ENCODE measurements at places on chromosomes 16 and 17. TPM values are rescaled to one million over a fixed set of nuclear protein-coding genes. Genes with fewer than 3 reads are reported as not detected.

DNA sequence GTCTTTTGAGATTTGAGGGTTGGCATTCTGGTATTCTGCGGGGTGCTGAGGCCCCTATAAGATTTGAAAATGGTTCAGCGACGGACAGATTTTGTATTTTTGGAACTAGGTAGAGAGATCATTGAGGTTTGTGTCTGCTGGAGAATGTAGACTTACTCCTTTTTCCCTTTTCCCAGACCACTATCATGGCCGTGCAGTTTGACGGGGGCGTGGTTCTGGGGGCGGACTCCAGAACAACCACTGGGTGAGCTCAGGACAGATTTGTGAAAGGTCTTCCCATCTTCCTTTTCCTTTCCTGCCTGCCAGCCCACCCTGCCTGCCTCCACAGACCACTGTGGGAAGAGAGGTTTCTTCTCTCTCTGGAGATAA is 572 bp downstream of the PSMB6 start:
- H3K27ac ChIP-seq = peak overlapping the region; percentile 57
- H3K4me3 ChIP-seq = peak overlapping the region; percentile 73
- no peaks in the 10 kb centered on the region for H3K27me3 ChIP-seq
- H3K36me3 ChIP-seq = no peaks in the 10 kb centered on the region
- DNase-seq = no peak

GRCh38 chr16:2819179-2819938 is 2.3 kb downstream of the PRSS21 start:
- H3K27me3 ChIP-seq = peaks cover 42% of the 10 kb centered on the region
- no peak overlapping the region for H3K27ac ChIP-seq

DNA sequence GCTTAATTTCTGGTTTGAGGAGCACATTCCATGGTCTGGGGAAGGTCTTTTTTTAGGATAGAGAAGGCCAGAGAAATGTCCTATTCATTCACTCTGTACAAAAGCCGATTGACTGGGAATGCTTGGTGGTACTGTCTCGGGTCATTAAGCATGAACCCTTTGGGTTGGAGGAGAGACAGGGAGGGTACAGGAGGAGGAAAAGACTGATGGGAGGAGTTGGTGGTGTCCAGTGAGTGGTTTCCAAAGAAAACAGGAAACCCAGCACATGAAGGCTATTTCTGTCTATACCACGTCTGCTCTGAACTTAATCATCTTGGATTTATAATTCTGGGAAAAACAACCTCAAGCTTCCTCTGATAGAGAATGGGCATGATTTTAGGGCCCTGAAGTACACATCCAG is 111.9 kb downstream of the XYLT1 start:
- no peak for DNase-seq
- H3K36me3 ChIP-seq = no peaks in the 10 kb centered on the region
- H3K27me3 ChIP-seq = no peaks in the 10 kb centered on the region
- peaks cover 4% of the 10 kb centered on the region for H3K4me1 ChIP-seq
- H3K4me3 ChIP-seq = no peak overlapping the region

GRCh38 chr17:16932611-16933010 is 39.3 kb downstream of the TNFRSF13B start:
- H3K4me3 ChIP-seq = no peak overlapping the region
- H3K4me1 ChIP-seq = no peaks in the 10 kb centered on the region
- no peaks in the 10 kb centered on the region for H3K36me3 ChIP-seq

GRCh38 chr17:14323522-14323981 is 22.7 kb downstream of the HS3ST3B1 start:
- H3K36me3 ChIP-seq = no peaks in the 10 kb centered on the region
- H3K27me3 ChIP-seq = no peaks in the 10 kb centered on the region
- H3K27ac ChIP-seq = no peak overlapping the region
- DNase-seq = no peak
- H3K4me1 ChIP-seq = peaks cover 5% of the 10 kb centered on the region
- H3K4me3 ChIP-seq = no peak overlapping the region

- H3K27ac ChIP-seq = no peak overlapping the region
- H3K36me3 ChIP-seq = no peaks in the 10 kb centered on the region
- H3K4me1 ChIP-seq = no peaks in the 10 kb centered on the region
- no peak for DNase-seq
- H3K4me3 ChIP-seq = no peak overlapping the region
Observed at GRCh38 chr16:47731252-47731651, 270.1 kb downstream of the PHKB start.

GRCh38 chr17:68777856-68778694 is 176.9 kb upstream of the FAM20A start:
- H3K27ac ChIP-seq = peak overlapping the region; percentile 67
- H3K27me3 ChIP-seq = no peaks in the 10 kb centered on the region
- no peak overlapping the region for H3K4me3 ChIP-seq
- DNase-seq = no peak

- peak; percentile 48 for DNase-seq
- H3K27ac ChIP-seq = peak overlapping the region; percentile 3
- peaks cover 46% of the 10 kb centered on the region for H3K4me1 ChIP-seq
- no peaks in the 10 kb centered on the region for H3K36me3 ChIP-seq
- no peak overlapping the region for H3K4me3 ChIP-seq
- H3K27me3 ChIP-seq = no peaks in the 10 kb centered on the region
Observed at GRCh38 chr17:82003411-82004381, 19.0 kb downstream of the CENPX start.

DNA sequence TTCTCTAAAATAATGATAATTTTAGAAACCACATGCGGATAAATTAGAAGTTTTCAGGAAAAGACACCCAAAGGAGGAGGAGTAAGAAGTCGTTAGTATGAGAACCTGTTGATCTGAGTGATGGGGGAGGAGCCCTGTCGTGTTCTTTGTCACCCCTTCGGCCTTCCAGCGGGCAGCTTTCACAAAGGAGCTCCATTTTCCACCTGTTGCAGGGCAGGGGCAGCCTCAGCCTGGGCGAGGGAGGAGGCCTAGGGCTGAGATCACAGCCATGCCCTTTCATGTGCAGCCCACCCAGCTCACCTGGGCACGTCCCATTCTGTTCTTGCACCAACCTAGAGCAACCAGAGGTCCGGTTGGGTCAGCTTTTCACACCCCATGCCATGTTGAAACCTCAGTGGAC is 5.3 kb downstream of the DUSP14 start:
- no peaks in the 10 kb centered on the region for H3K36me3 ChIP-seq
- H3K4me1 ChIP-seq = peaks cover 8% of the 10 kb centered on the region
- DNase-seq = no peak
- no peak overlapping the region for H3K27ac ChIP-seq
- H3K4me3 ChIP-seq = no peak overlapping the region

DNA sequence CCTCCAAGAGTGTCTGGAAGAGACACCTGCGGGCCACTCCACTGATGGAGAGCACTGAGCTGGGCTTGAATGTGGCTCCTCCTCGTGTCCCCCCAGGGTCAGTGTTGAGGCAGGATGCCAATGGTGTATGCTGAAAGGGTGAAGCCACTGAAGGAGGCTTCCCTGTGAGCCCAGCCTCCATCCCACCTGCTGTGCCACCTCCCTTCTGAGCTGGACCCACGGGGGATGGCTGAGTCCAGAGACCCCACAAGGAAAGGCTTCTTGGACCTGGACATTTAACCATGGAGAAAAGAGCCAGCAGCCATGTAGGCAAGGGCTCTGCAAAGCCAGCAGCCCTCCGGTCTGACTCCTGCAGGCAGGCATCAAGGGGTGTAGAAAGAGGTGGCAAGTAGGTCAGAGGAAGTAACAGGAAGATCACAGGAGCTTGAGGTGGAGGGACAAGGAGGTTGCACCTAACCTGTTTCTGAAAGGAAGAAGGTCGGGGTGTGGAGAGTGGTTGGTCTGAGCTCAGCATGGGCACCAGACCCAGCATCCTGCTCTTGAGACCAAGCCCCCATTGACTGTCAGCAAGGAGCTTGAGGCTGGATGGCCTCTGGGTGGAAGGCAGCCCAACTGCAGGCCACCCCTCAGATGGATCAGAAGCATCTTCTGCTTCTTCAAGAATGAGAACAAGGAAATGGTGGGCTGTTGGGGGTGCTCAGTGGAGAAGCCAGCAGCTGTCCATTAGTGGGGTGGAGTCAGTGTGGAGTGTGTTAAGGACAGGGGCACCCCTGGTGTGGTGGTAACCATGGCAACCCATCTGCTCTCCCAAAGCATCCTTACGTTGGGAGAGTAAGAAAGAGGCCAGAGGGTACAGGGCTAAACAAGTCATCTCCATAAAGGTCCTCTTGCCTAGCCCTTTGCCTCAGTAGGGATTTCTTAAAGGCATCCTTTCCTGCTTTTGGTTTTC is 80.7 kb downstream of the PLD6 start:
- peaks cover 92% of the 10 kb centered on the region for H3K4me1 ChIP-seq
- no peak overlapping the region for H3K4me3 ChIP-seq
- H3K36me3 ChIP-seq = peaks cover 35% of the 10 kb centered on the region
- no peaks in the 10 kb centered on the region for H3K27me3 ChIP-seq
- no peak for DNase-seq

- no peak overlapping the region for H3K4me3 ChIP-seq
- H3K27ac ChIP-seq = no peak overlapping the region
- no peaks in the 10 kb centered on the region for H3K4me1 ChIP-seq
- H3K36me3 ChIP-seq = no peaks in the 10 kb centered on the region
- H3K27me3 ChIP-seq = no peaks in the 10 kb centered on the region
- DNase-seq = no peak
Observed at GRCh38 chr17:51818777-51819176, 339.7 kb downstream of the CA10 start.

- H3K27me3 ChIP-seq = no peaks in the 10 kb centered on the region
- no peaks in the 10 kb centered on the region for H3K4me1 ChIP-seq
- DNase-seq = no peak
Observed at GRCh38 chr16:76661691-76662235, 384.6 kb downstream of the CNTNAP4 start.

DNA sequence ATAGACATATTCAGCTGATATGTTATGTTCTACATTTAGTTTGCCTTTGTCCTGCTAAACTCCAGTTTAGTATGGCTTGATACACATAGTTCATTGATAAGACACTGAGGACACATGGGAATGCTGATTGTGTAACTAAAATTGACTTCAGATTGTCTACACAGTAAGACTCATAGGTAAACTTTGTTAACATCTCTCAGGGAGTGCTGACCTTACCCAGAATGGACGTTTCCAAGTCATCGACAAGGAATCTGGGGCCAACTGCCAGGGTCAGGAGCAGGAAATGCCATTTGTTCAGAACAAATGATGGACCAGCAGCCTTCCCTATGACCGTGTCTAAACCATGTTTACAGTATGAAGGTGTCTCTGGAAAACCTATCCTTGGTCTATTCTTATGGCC is 58.7 kb downstream of the DYNLRB2 start:
- no peak overlapping the region for H3K27ac ChIP-seq
- no peak for DNase-seq
- no peaks in the 10 kb centered on the region for H3K27me3 ChIP-seq
- no peak overlapping the region for H3K4me3 ChIP-seq
- H3K36me3 ChIP-seq = no peaks in the 10 kb centered on the region
- no peaks in the 10 kb centered on the region for H3K4me1 ChIP-seq

DNA sequence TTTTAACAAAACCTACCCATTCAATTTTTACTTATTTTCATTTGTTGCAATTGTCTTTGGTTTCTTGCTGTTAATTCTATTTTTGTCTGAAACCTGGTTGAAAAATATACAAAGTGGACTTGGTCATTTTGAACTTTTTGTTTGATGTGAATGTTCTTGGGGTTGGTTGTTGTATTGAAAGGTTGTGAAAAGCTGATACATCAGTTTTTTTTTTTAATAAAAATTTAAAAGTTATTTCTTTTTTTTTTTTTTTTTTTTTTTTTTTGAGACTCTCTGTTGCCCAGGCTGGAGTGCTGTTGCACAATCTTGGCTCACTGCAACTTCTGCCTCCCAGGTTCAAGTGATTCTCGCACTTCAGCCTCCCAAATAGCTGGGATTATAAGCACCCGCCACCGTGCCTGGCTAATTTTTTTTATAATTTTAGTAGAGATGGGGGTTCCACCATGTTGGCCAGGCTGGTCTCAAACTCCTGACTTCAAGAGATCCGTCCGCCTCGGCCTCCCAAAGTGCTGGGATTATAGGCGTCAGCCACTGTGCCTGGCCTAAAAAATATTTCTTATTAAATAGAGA is 28.9 kb downstream of the WIPF2 start:
- H3K36me3 ChIP-seq = no peaks in the 10 kb centered on the region
- no peaks in the 10 kb centered on the region for H3K27me3 ChIP-seq
- H3K4me1 ChIP-seq = peaks cover 9% of the 10 kb centered on the region
- DNase-seq = no peak
- H3K4me3 ChIP-seq = no peak overlapping the region
- no peak overlapping the region for H3K27ac ChIP-seq

Gene MEIOB
- not detected for total RNA-seq

Gene ABCC12
- not detected for total RNA-seq

Gene REXO5
- 5.2 TPM for total RNA-seq

Gene HEATR9
- total RNA-seq = not detected

Gene MYH11
- 29.4 TPM for total RNA-seq

Gene PIRT
- not detected for total RNA-seq

Gene DHX38
- 36.3 TPM for total RNA-seq

Gene TP53TG3F
- not detected for total RNA-seq

All from heart right ventricle (tissue), 16 donors.